ENCODE measurements at places on chromosomes 16 and 17. TPM values are rescaled to one million over a fixed set of nuclear protein-coding genes. Genes with fewer than 3 reads are reported as not detected.
A peak's percentile ranks its signal among the peaks of the same experiment; 100 is the strongest.

DNA sequence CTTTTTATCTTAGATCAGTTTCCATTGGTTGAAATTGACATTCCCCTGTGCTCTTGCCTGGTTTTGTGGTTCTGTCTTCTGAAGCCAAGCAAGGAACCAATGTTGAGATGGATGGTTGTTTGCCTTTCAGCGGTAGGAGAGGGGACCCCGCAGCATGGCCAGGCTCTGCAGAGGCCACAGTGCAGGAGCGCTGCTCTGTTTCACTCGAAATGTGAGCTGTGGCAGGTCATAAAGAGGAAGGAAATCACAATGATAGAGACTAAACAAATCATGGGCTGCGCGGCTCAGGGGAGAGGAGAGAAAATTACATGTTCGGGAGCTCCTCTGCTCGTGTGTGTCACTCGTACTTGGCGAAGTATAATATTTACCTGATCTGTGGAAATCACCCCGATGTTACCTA lies 148.2 kb downstream of the SNX29 start:
- no peak for DNase-seq

Gene MYH13
- not detected for total RNA-seq

Gene PTX4
- total RNA-seq: not detected

GRCh38 chr17:2336852-2337543 lies at the start of gene SGSM2:
TSS of gene SGSM2 (plus strand) at chr17:2337501. CDS start at chr17:2337689, 188 bp downstream.
- DNase-seq: peak; percentile 78

- peak; percentile 31 for DNase-seq
Measured at GRCh38 chr17:9021992-9022572, 772 bp downstream of the NTN1 start.

DNA sequence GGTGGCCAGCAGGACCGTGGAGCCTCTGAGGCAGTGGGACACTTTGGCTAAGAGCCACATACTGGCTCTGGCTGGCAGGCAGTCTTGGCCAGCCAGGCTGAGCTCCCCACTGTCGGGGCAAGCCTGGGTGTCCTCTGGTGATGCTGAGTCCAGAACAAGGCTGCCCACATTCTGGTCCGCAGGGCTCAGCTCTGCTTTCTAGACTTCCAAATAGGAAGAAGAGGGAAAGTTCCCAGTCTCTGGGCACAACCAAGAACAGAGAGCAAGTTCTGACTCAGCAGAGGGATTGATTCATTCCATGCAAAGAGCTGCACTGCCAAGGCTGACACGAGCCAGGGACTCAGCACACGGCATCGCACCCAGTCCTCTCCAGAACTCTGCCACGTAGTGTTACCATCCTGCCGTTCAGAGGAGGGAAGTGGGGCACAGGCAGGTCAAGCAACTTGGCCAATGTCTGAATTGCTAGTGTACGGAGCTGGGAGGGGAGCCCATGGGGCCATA lies 58.9 kb downstream of the NOS2 start:
- DNase-seq: no peak

GRCh38 chr17:49494399-49494985 lies 601 bp upstream of the NGFR start:
- DNase-seq: no peak

Gene FSCN2
- not detected for total RNA-seq

DNA sequence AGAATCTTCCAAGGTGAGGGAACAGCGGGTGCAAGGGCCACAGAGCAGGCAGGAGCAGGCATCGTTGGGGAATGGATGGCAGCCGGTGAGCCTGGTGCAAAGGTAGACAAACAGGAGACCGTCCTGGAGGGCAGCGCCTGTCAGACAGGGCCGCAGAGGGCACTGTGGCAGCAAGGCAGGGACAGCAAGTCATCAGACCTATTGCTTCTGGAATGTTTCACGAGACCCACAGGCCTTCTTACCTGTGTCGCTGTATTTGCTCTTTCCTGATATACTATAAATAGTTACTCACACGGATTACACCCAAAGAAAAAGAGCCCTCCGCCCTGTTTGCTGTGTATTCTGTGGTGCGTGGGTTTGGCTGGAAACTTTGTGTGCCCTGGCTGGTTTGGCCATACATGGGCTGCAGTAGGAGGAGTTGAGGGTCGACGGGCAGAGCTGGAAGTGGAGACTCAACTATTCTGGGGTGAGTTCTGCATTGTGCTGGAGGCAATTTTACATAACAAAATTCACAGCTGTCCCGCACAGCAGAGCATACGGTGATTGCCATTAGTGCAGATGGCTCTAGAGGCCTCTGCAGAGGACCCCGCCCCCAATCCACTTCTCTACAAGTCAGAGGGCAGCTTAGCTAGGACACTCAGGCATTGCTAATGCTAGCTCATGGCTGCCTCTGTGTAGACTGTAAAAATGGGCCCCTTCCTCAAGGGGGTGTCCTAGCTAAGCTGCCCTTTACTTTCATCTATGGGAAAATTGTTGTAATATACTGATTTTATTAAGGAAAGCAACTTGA lies 18.6 kb upstream of the POLR3E start:
- DNase-seq: no peak

DNA sequence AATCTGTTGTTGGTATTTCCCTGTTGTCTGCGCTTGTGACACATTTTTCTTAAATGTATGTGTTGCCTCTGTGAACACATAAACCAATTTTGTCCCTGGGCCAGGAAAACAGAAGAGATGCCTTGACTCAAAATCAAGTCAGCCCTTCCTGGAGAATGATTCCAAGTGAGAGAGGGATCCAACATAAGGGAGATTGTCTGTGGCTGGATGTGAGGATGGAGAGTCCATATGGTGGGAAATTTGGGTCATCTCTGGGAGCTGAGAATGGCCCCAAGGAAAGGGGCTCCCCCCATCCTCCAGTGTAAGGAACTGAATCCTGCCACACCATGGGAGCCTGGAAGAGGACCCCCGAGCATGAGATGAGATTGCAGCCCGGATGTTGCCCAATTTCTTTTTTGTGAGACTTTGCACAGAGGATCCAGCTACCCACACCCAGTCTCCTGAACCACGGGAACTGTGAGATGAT lies 13.5 kb downstream of the CRYM start:
- no peak for DNase-seq

All from heart left ventricle (tissue), 16 donors.